ENCODE measurements at places on chromosomes 13 and 19.

DNA sequence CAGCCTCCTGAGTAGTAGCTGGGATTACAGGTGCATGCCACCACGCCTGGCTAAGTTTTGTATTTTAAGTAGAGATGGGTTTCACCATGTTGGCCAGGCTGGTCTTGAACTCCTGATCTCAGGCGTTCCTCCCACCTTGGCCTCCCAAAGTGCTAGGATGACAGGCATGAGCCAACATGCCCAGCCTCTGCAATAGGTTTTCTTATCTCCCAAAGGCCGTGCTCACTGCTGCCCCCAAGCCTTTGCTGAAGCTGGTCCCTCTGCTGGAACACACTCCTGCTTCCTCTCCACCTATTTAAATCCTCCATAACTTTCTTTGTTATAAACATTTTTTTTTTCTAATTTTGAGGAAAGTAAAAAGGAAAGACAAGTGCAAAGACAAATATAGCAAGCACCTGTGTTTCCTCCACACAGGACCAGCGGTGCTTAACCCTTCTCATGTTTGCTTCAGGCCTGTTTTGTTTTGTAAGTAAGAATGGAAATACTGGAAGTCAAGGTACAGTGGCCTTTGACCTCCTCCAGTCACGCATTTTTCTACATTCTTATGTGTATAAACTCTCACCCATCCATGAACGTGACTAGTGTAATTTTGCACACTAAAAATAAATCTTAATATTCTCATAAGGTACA is 14.5 kb upstream of the TNFAIP8L1 start:
- no peak for DNase-seq

- no peak for DNase-seq
These were observed 358.6 kb downstream of the DCT start for GRCh38 chr13:94120878-94121277.

- no peak for DNase-seq
These were observed 269.1 kb downstream of the NDFIP2 start for GRCh38 chr13:79749984-79750551.

DNA sequence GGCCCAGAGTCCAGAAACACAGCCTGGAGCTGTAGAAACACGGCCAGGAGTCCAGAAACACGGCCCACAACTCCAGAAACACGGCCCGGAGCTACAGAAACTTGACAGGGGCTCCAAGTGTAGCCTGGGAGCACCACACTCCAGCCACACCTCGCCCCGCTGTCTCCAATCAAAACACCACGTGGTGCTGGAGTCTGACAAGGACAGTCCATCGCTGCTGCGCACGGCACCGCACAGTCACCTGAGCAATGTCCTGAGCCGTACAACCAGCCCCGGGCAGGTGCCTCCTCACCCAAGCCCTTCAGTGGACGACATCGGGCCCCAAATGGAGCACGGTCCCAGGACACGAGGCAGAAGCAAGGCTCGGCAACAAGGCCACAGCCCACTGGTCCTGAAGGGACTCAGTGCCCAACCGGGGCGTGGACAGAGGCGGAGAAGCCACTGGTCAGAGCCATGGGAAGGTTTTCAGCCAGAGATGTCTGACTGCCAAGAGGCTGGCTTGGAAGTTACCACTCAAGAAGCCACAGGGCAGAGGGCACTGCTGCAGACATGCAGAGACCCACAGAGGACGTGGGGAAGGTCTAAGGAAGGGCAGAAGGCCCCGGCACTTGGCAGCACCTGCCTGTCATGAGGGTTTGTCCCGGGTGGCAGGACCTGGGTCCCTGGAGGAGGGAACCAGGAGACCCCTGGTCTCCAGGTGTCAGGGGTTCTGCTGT is 19.7 kb upstream of the PLPP2 start:
- no peak for DNase-seq

DNA sequence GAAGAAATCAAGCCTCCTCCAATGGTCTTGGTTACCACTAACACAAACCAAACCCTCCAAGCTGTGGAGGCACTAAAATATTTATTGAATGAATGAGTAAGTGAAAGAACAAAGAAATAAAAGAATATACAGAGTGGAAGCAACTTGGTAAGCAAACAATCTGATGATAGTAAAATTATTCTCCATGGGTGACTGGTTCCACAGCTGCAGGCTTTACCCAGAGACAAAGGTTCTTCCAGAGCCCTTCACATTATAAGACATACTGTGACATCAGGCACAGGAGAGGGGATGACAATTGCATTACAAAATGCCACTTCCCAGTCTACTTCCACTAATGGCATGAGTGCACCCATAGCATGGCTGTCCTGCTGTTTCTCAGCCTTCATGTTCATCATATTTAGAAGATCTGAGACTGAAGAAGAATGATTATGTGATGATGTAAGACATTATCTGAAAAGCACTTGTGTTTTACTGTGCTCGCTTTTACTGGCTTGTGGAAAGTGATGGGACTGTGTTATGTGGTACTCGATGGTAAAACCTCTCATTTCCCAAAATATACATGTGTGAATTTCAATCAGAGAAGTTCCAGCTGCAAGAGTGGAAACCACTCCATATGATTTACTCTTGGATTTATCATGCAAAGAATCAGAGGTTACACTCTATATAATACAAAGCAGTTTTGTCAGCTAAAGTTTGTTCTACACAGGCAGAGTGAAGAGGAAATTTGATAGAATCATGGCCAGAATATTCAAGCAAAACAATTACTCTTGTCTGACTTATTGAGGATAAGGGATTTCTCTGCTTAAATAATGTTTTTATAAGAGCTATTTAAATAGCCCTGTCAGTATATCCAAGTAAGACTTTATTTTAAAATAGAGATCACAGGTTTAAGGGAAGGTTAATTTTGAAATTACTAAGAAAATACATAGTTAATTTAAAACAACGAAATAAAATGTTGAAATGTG is 220.2 kb upstream of the NBEA start:
- DNase-seq, result no peak

DNA sequence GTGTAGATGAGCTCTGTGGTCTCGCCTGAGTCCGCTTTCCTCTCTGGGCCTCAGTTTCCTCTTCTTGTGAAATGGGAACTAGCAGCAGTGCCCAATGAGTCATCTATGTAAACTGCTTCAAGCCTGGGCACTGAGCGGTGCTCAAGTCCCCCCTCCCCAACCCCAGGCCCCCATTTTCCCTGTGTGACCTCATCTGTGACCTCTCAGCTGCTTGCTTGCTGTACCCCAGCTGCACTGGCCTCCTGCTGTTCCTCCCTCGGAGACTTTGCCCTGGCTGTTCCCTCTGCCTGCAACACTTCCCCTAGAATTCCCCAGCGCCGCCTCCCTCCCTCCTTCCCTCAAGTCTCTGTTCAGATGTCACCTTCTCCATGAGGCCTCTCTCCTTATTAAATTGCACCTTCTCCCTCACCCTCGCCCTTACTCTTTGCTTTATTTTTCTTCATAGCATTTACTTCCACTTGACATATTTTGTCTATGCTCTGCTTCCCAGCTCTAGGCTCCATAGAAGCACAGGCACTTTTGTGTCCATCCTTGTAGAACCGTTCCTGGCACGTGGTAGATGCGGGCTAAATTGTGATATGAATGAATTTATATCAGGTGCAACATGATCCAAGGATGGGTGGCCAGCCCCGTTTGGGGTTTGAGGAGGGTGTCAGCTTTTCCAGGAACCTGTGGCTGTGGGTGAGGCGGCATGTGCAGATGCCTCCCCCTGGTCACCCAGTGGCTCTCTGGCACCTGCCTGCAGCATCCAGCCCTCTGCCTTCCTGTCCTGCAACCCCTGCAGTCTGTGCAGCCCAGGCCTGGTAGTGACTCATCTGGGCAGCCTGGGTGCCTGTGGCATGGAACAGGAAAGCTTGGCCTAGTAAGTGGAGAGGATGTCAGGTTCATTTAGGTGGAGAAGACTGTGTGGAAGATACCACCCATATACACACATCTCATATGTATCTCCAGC is 26.3 kb downstream of the SIPA1L3 start:
- DNase-seq, result no peak

- DNase-seq, result no peak
These were observed 16.1 kb upstream of the TTYH1 start for GRCh38 chr19:54399189-54399588.

GRCh38 chr13:98451676-98452470 is 125.0 kb downstream of the STK24 start:
- no peak for DNase-seq

- no peak for DNase-seq
These were observed 33.9 kb downstream of the PDE4A start for GRCh38 chr19:10454267-10454666.

- DNase-seq, result no peak
These were observed 7.5 kb downstream of the PLAUR start for GRCh38 chr19:43662487-43662886.

DNA sequence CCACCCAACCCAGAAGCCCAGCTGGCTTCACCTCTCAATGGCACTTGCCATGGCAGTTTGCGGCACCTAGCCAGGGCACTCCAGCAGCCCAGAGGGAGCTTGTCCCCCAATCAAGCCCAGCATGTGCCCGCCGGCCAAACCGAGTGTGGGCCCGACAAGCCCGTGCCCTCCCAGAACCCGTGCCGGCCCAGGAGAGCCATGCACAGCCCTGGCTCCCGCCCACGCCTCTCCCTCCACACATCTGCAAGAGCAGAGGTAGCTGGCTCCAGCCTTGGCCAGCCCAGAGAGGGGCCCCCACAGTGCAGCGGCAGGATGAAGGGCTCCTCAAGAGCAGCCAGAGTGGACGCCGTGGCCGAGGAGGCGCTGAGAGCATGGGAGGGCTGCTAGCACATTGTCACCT is 2278.0 kb upstream of the PCDH20 start:
- DNase-seq, result no peak

DNA sequence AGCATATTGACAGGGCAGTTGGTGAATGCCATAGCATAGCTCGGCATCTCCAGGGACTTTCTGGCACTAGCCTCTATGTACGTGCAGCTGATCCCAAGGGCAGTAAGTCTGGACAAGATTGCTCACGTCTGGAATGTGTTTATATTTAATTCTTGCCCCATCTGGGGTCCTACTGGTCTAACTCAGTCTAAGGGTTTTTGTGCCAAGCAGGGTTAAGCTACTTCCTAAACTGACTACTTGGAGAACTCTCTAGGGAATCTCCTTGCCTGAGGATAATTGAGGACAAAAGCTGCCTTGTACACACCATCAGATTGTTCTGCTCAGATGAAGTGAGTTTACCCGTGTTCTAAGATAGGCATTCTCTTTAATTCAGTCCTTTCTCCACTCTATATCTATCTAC is 358.1 kb downstream of the MYO16 start:
- DNase-seq, result no peak

DNA sequence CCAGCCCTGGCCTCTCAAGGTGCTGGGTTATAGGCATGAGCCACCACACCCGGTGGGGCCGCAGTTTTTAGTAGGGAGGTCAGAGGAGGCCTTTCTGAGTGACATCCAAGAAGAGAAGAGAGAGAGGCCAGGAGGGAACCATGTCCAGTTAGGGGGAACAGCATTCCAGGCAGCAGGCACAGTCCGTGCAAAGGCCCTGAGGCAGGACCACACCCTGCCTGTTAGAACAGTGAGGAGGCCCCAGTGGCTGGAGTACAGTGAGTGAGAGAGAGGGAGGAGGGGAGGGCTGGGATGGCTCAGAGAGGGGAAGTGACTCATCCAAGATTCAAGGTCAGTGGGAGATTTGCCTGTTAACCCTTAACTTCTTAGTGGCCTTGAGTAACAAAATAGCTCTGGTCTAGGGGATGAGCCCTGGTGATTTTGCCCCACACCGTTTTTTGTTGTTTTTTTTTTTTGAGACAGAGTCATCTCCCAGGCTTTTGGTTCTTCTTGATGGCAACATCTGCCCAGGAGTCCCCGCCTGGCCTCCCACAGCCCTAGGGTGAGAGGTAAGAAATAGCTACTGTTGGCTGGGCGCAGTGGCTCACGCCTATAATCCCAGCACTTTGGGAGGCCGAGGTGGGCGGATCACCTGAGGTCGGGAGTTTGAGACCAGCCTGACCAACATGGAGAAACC is 2.7 kb upstream of the PLIN3 start:
- DNase-seq, result no peak

GRCh38 chr13:75090872-75091615 is 390.9 kb downstream of the TBC1D4 start:
- DNase-seq, result no peak

- no peak for DNase-seq
These were observed 25.0 kb downstream of the DACH1 start for GRCh38 chr13:71842003-71842402.

DNA sequence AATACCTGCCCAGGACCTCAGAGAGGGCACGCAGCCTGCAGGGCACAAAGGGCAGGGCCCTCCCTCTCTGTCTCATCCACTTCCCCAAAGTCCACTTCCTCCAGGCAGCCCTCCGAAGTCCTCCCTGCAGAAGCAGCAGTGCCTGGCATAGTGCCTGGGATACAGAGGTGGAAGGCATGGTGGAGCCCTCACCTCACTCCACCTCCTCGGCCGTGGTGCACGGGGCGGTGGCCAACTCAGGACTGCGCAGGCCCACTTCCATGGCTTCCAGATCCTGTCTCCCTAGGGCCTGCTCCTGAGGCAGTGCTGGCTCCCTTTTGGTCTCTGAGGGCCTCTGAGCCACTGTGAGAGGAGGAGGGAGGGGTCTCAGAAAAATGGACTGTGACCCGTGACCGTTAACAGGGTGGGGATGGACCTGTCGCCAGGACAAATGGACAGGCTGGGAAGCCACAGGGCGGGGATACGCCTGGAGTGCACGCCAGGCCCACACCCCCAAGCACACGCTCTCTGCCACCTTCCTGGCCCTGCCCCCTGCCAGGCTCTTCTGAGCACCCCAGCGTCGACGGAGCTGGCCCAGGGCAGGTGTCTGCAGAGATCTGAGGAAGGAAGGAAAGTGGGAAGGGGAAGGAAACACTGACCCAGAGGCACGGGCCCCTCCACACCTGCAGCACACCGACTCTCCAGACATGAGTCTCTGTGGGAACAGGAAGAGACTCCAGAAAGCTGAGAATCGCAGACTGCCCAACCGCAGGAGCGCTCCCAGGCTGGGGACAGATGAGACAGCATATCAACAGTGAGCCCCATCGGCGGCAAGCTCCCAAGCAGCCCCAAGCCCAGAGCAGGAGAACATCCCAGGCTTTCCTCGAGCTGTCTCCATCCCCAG is 8.4 kb downstream of the REXO1 start:
- no peak for DNase-seq

GRCh38 chr19:55644191-55644833 is 863 bp downstream of the ZNF581 start:
- DNase-seq, result no peak

DNA sequence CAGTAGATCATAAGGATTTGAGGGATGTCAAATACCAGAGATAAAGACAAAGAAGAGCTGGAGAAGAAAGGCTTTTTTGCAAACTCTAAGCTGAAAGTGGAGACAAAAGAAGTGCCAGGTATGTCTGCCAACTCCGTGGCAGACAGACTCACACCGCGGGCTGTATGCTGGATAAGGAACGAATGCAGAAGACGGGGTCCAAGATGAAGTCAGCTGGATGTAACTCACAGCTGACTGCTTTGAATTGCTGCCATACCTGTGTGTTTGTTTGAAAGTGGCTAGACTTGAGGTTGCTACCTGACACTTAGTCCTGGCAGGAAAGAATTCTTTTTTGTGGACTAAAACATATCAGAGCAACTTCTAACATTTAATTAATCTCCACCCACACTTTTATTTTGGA is 398.8 kb downstream of the DLEU7 start:
- DNase-seq, result no peak

DNA sequence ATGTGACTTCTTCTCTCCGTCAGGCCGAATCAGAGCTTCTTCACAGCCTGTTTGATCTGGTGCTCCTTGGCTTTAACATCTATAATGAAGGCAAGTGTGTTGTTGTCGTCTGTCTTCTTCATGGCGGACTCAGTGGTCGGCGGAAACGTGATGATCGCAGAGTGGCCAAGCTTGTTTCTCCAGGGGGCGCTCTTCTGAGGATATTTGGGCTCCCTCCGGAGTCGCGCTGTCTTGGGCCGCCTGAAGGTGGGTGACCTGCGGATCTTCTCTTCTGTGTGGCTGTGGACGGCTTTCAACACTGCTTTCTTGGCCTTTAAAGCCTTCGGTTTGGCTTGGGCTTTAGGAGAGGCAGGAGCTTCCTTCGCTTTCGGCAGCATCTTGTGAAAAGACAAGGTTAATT is 9.8 kb downstream of the TPRX1 start:
- no peak for DNase-seq
